ENCODE measurements at places on chromosomes 4 and X.

DNA sequence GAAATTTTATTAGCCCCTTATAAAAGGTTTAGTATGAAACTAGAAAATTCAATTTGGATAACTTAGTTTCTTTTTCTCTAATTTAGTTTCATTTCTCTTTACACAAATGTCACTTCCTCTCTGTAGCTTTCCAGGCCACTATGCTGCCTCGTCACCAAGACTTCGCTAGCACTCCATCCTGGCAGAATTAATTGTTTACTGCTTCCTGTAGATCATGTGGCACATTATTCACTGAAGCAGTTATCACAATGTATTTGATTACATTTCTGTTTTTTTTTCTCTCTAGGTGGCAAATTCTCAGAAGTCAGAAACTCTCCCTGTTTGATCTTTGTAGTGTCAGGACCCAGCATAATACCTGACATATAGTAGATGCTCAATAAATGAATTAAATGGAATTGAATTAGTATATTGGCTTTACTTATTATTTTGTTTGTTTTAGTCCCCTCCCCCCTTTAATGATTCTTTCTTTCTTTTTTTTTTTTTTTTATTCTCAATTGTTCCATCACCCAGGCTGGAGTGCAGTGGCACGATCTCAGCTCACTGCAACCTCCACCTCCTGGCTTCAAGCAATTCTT, 9.3 kb upstream of the SAT1 start:
- peak; percentile 44 for DNase-seq

DNA sequence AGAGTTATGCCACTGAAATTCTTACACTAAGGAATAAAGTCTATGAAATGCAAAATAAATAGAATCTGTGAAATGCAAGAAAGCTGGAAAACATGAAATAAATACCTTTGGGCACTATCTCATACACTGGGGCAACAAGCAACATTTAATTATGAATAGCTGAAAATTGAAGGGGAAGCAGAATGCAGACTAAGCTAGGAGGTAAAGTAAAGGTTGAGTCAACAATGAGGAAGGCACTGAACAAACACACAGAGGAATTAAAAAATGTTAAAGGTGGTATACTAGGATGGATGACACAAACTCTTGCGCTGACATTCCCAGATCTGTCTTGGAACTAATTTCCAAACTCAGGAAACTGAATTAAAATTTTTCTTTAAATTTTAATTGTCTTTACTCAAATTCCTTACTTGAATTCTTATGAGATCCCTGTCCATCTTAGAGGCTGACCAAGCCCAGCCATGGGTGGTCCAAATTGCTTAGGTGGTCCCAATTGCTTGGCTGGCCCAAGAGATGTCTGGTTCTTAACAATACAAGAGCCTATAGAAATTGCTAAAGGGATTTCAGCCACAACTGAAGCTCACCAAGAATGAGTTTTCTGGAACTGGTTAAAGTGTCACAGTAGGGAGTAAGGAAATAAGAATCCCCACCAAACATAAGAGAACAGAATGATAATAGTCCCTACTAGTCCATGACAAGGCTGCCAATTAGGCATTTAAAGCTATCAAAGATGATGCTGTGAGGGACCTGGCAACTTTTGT, 41.3 kb upstream of the ZCCHC13 start:
- no peak for DNase-seq

GRCh38 chr4:141971869-141972268, 335.5 kb downstream of the IL15 start:
- DNase-seq, result no peak

DNA sequence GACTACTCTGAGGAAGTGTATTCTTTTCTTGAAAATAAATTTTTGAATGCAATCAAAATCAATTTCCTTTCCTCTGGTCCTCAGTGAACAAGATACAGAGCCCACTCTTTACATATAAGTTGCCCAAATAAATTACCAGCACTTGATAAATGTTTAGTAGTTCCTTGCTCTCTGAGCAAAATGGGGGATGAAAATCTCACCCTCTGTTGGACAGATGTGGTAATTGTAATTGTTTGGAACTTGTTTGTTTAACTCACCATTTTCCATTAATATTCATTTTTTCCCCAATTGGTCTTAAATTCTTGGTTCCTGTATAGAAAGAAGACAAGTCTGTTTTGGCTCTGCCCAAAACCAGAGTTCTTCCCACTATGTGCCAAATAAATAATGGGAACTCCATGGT, 146.3 kb downstream of the LDB2 start:
- no peak for DNase-seq

DNA sequence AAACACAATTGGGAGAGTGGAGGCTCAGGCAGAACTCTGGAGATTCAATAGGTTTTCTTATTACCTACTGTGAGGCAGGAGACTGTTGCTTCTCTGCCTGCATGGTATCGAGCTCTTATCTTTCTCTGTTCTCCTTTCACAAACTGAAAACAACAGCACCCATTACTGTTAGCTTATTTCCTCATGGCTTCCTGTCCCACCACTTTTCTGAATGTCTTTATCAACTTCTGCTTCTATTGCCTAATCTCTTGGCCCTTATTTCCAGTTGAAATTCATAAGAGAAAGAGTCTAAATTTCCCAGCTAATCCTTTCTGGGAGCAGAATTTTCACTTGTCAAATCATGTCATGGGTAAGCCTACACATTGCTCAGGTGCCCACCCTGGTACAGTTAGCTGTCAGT, 46.8 kb upstream of the NDST3 start:
- no peak for DNase-seq

DNA sequence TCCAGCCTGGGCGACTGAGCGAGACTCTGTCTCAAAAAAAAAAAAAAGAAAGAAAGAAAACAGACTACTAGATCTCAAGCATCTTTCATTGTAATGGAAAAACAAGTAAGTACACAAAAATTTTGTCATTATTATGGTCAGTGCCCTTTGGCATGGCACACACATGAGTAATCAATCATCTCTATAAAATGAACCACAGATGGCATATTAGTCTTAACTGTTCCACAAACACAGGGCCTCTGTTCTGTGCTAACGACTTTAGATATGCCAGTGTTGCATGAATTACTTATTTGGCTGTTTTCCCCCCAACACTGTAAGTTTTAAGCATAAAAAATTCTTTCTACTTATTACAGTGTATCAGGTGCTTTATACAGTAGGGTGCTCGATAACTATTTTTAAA, 90.4 kb downstream of the COX7B2 start:
- no peak for DNase-seq
